Posterior vena cava (tissue), 2 donors: ENCODE measurements at places on chromosomes 1 and 21. TPM values are rescaled to one million over a fixed set of nuclear protein-coding genes. Genes with fewer than 3 reads are reported as not detected.

GRCh38 chr1:8437347-8437746, 119.4 kb downstream of the SLC45A1 start:
- DNase-seq: no peak

DNA sequence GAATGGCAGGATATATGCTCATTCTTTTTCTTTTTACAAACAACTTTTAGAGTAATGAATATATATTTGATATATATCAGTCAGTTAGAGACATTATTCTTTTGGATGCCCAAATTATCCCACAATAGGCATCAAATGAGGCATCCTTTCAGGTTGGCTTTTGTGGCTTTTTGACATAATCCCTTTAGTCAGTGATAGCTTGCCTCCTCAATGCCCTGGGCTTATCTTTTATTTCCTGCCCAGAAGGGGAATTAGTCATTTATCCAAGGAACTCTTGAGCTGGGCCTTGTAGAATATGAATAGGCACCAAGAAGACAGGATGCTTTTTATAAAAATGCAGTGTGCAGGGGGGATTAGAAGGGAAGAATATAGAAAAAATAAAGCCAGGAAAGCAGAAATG, 22.2 kb downstream of the EPHX4 start:
- no peak for DNase-seq

The CRYAA gene
- total RNA-seq: not detected

The CDK11B gene
- 24.3 TPM for total RNA-seq

DNA sequence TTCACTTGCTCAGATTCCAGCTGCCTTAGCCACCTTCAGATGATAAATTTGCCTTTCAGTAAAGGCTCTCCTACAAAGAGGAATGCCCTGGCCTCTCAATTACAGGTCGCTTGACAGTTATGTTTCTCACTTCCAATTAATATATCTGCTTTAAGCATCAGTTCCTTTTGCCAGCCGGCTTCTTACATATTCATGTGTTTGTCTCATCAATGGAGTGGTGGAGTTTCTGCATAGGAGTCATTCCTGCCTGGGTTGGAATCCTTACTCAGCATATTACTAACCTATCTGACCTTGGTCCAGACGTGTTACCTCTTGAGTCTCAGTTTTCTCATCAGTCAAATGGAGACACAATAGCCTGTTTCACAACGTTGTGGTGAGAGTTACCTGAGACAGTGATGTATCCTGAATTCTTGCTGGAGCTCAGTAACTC, 9.4 kb upstream of the SESN2 start:
- DNase-seq: no peak

The DYNLT4 gene
- total RNA-seq: not detected

DNA sequence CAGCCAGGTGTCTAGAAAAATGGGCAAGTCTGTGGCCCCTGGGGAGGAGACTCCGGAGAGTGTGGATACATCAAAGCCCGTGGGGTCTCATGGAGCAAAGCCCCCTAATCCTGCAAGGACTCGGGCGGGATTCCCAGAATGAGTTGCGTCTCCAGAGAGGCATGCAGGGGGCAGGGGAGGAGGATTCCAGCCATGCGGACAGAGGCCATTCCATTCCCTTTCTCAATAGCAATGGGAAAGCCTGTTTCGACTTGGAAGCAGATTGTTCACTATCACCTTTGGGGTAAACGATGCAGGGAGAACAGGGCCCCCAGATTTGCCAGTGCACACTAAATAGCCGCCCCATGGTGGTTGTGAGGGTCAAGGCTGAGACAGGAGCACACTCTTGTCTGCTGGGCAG, 15.4 kb upstream of the PRDM15 start:
- peak; percentile 58 for DNase-seq

The DENND2D gene
- total RNA-seq: 15.7 TPM

- DNase-seq: no peak
Observed at GRCh38 chr1:46405724-46406123, 11.6 kb downstream of the FAAH start.

GRCh38 chr1:71196685-71197084, 115.8 kb upstream of the ZRANB2 start:
- no peak for DNase-seq

- DNase-seq: no peak
Observed at GRCh38 chr1:162458236-162458635, 39.4 kb upstream of the UHMK1 start.

The ATP5PB gene
- total RNA-seq: 148 TPM

DNA sequence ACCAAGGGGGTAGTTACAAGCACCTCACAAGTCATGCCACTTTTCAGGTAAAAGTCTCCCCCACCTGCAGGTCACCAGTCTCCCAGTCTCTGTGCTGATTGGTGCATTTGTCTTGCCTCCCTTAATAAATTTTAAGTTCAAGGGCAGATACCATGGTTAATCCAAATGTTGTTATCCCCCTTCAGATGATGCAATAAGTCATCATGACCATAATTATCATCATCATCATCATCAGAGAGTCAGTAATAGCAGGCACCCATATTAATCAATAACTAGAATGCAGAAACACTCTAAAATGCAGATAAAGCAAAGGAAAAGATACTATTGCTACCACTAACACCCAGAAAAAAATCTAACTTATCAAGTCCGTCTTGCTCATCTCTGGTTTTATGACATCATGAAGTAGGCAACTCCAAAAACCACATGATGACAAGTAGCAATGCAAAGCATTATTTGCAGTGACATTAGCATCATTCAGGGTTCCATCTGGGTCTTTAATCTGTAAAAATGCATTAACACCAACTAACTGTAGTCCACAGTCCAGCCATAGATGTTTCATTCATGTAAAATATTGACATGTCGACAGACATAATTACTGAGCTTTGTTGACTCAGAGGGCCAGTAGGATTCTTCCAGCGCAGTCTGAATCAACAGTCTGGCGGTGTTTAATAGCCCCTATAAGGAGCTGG, 492.0 kb upstream of the RUNX1 start:
- DNase-seq: no peak

- no peak for DNase-seq
Observed at GRCh38 chr1:50103615-50104081, 5.1 kb upstream of the ELAVL4 start.

The SIM2 gene
- total RNA-seq: not detected
